ENCODE measurements at places on chromosomes 6 and 20. TPM values are rescaled to one million over a fixed set of nuclear protein-coding genes. Genes with fewer than 3 reads are reported as not detected.

DUSP22 gene
- 13.7 TPM for total RNA-seq

DDO gene
- total RNA-seq, result 0.12 TPM

CLIC5 gene
- total RNA-seq, result not detected

SPDEF gene
- 2.7 TPM for total RNA-seq

EPHA7 gene
- 0.05 TPM for total RNA-seq
